ENCODE measurements at places on chromosomes 13 and 19.

- DNase-seq, result no peak
These were observed 345.7 kb downstream of the MTUS2 start for GRCh38 chr13:29165840-29166239.

DNA sequence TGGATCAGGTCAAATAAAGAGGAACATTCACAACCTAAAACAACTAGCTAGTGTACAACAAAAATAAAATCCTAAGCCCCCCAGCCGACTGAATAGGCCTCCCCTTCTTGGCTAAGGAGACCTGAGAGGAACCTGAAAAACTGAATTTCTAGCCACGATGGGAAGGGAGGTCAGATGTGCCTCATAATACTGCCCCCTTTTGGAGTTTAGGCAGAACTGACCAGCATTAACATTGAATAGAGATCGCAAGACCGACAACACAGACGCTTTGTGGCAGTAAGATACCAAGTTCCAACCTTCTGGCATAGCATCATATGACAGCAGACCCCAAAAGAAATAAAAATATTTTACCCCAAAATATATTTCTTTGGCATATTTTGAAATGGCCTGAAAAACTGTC, 15.9 kb downstream of the CBY2 start:
- no peak for DNase-seq

- DNase-seq, result no peak
These were observed 9.9 kb downstream of the SPACA6 start for GRCh38 chr19:51702825-51703574.

GRCh38 chr19:1400281-1401137, 833 bp downstream of the GAMT start:
- DNase-seq, result no peak

DNA sequence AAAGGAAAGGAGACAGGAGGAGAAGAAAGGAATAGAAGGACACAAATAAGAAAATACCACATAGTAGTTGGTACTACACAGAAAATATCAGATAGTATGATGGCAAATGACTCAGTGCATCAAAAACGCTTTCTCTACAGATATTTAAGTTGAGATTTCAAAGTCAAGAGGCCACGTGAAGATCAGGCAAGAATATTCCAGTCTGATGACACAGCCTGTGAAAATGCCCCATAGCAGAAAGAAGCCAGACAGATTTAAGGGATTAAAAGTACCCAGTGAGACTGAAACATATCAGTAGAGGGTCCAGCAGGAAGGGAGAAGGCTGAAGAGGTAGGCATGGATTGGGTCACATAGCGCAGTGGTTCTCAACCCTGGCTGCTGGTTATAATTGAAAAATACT, 113.7 kb downstream of the VWA8 start:
- DNase-seq, result no peak

DNA sequence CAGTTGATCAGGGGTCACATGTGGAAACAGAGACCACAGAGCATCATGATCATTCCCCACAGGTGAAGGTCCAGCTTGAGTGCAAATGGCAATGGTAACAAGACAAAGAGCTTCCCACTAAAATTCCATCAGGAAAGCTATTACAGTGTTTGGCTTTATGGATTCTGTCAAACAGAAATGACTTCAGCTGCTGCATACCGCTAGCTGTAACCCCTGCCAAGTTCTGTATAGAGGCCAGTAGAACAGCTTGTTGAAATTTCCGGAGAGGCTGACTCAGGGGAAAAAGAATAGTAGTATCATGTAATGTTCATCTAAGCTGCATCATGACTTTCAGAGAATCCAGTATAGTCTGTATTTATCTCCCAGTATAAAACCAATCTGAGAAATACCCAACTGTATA, 1704.7 kb downstream of the SLITRK5 start:
- DNase-seq, result no peak

GRCh38 chr13:31913459-31913858, 118.1 kb upstream of the FRY start:
- no peak for DNase-seq

GRCh38 chr19:7013678-7014077, 7.6 kb downstream of the MBD3L2B start:
- no peak for DNase-seq

DNA sequence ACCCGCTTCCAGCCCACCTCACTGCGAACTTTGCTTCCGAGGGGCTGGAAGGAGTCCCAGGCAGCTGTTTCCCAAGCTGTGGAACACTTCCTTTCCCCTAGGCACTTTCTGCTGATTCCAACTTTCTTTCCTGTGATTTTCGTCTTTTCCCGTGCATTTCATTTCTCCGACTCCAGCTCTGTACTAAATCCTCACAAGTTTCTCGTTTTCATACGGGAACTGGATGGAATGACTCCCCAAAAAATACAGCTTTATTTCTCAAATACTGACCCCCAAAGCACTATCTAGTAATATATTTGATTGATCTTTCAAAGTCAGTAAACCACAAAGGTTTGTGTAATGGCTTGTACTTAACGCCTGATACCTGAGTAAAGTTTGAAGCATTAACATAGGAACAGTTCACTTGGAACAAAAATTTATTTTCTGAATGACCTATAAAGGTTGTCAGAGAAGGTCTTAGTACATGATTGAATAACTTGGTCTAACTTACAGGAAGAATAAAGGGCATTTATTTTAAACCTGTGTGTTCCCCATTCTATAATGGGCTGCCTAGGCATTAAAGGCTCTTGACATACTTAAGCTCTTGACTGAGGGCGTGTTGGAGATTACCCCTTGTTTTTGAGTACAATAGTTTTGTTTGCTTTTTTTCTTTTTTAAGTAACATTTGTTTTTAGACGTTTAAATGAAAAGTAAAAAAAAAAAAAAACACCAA, 1.3 kb upstream of the PCDH9 start:
- no peak for DNase-seq

- DNase-seq, result no peak
These were observed 74.5 kb downstream of the GGACT start for GRCh38 chr13:100513987-100514670.

- no peak for DNase-seq
These were observed 64.0 kb downstream of the SERP2 start for GRCh38 chr13:44437356-44438233.

DNA sequence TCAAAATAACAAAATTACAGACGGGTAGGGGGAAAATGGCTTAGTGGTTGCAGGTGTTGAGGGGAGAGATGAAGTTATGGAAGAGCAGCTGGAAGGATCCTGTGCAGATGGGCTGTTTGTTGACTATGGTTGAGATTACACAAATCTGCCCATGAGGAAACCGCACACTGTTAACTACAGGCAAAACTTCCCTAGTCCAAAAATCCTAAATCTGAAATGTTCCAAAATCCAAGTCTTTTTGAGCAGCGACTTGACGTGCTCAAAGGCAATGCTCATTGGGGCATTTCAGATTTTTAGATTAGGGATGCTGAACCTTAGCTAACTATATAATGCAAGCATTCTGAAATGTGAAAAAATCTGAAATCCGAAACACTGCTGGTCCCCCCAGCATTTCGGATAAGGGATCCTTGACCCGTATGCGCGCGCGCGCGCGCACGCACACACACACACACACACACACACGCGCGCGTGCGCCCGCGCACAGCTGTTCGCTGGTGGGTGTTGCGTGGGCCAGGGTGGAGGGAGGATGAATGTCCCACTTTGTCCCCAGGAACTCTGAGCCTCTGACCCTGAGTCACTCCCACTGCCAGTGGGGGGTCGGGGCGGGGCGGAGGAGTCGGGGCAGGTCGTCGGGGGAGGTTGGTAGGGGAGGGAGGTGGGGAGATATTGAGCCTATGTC, 6.8 kb downstream of the F2RL3 start:
- DNase-seq, result no peak

DNA sequence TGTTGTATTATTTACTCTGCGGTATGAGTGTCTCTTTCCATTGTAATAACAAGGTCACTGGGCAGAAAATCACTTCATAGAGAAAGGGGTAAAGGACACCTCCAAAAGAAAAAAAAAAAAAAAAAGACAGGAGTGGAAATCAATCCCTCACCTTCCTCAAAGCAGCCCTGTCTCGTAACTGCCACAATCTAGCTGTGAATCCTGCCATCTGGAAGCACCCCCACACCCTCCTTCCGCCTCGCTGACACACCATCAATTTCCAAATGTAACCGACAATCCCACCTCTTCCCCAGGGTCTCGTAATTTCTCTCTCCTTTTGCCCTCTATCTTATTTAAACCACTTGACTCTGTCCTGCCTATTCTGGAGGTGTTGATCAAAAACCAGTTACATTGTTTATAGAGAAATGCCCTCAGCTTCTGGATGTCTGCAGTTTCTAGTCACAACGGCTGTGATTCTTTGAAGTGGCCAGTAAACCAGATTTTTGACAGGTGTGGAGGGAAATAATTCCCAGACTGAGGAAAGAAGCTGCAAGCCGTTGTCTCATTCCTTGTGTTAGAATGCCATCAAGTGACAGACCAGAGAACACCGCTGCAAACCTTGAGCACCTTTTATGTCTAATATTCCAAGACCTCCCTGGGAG, 9.1 kb upstream of the POP4 start:
- DNase-seq, result no peak

DNA sequence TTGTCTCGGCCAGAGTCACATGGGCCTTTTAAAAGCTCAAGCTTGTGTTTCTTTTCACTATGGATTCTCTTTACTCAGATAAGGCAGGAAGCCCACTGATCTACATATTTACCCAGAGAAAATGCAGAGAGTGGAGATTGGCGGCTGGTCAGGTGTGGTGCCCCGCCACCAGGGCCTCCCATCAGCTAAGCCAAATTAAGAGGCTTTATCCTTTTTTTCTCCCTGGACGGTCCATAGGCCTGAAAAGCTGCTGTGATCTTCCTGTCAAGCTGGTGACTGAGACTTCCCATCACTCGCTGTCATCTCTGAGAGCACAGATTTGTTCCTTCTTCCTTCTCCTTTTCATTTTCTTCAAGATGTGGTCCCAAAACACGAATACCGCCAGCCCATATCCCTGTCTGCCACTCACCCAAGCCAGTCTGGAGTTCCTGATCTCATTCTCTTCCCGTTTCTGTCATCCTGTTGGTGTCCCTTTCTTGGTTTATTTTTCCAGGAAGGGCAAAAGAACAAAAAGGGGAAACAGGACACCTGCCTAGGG, 1.9 kb downstream of the SAFB start:
- DNase-seq, result no peak

GRCh38 chr13:24218977-24219376, 58.5 kb downstream of the SPATA13 start:
- no peak for DNase-seq

DNA sequence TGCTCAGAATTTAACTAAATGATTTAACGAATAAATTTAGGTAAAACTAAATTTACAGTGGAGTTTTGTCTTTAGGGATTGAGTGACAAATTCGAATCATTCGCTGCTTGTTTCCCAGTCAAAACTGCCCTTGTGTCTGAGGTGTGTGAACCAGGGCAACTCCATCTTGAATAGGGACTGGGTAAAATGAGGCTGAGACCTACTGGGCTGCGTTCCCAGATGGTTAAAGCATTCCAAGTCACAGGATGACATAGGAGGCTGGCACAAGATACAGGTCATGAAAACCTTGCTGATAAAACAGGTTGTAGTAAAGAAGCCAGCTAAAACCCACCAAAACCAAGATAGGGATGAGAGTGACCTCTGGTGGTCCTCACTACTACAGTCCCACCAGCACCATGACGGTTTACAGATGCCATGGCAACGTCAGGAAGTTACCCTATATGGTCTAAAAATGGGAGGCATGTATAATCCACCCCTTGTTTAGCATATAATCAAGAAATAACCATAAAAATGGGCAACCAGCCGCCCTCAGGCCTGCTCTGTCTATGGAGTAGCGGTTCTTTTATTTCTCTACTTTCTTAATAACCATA, 10.2 kb upstream of the ANKRD10 start:
- DNase-seq, result no peak

DNA sequence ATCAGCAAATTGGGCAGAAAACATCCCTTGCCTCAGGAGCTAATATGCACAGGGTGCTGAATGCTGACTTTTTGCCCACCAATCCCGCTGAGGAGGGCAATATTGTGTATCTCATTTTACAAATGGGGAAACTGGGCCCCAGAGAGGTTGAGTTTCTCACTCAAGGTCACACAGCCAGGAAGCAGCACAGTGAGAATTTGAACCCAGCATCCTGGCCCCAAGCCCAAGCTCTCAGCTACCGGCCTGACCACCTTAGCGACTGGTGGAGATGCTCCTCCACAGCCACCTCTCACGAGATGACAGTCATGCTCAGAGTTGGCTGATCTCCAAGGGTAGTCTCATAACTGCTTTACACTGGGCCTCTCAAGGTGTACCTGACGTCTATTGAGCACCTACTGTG, 3.5 kb downstream of the FBXW9 start:
- DNase-seq, result no peak

DNA sequence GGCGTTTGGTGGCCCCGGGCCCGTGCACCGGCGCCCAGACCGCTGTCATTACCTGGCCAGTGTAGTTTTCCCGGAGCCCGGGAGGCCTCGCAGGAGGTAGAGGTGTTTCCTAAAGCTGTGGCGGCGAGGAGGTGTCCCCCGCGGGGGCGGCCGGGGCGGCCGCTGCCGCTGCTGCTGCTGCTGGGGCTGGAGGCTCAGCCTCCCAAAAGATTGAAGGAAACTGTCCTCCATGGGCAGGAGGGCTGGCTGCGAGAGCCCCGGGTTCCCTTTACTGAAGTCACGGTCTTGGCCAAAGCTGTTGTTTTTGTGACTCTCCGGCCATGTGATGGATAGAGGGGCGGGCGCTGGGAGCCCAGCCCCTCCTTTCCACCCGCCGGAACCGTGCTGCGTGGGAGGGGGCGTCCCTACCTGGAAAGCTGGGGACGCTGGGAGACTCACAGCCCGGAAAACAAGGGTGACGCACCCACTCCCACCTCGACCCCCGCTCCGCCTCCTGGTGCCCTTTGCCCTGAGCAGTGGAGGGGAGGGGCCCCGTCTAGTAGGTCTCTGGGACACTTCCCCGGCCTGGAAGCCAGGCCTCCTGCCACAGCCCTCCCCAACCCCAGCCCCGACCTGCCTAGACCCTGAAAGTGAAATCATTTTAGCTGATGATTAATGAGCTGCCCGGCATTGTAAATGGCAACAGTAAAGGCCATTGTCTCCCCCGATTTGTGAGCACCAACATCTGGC, at the start of gene N4BP2L1:
N4BP2L1 (minus strand) TSS at position 279 of the 729 bp plus-strand sequence; CDS start at position 231, 48 bp downstream.
- peak; percentile 68 for DNase-seq

DNA sequence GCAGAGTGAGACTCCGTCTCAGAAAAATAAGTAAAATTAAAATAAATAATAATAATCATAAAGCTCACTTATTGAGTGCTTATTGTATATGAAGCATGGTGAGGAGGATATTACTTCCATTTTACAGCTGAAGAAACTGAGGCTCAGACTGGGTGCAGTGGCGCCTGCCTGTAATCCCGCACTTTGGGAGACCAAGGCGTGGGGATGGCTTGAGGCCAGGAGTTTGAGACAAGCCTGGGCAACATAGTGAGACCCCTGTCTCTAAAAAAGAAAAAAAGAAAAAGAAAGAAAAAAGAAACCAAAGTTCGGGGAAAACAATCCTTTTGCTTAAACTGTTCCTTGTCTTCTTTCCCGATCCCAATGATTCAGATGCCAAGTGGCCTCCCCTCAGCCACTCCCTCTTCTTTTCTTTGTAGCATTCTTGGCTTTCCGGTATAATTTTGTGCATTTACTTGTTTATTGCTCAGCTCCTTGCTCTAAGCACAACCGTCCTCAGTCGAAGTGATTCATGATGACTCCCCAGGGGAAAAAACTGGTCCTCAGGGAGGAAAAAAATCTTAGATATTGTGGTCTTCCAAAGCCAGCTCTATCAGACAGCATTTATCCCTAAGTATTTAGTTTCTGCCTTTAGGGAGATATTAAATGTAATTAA, 965 bp upstream of the EIF3G start:
- DNase-seq, result no peak

All from stimulated activated CD4-positive, alpha-beta T cell treated with anti-CD3 and anti-CD28 coated beads, Interleukin-12 subunit alpha, Interleukin-12 subunit beta, amount 100 ng/mL, for 24 hours (primary cell).